Naive thymus-derived CD4-positive, alpha-beta T cell (primary cell): ENCODE measurements at places on chromosomes 13 and 19.

- DNase-seq = no peak
Observed at GRCh38 chr13:76892488-76892887, 6.3 kb upstream of the KCTD12 start.

GRCh38 chr19:590750-591098 lies 1.0 kb downstream of the HCN2 start:
- DNase-seq = no peak

GRCh38 chr13:99422586-99423220 lies 78.6 kb upstream of the TM9SF2 start:
- DNase-seq = no peak

DNA sequence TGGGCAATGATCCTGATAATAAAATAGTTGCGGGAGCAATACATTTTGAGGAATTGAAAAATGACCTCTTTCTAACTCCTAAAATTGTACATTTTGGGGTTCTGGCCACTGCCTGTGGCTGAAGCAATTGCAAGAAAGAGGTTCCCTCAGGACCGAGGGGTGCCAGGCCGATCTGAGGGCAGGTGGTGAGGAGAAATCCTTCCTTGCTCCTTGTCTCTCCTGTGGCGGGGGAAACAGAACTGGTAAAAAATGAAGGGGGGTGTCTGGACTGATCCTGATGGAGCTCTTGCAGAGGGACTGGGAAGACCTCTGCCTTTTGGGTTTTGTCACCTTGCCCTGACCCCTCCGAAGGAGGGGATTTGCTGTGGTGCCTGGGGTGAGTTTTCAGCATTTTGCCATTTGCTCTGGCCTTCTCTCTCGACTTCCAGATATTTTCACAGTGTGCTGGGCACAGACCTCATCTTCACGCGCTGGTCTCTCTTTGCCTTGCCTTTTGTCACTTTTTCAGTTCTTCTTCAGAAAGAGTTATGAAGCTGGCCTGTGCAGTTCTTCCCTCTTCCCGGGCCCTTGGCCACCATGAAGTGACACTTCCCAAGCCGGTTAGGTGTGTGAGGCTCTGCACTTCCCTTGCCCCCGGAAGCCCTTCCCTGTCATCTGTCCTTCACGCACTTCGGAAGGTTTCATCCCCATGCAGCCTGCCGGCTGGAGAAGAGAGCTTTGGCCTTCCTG lies 22.2 kb downstream of the NFIX start:
- DNase-seq = no peak

DNA sequence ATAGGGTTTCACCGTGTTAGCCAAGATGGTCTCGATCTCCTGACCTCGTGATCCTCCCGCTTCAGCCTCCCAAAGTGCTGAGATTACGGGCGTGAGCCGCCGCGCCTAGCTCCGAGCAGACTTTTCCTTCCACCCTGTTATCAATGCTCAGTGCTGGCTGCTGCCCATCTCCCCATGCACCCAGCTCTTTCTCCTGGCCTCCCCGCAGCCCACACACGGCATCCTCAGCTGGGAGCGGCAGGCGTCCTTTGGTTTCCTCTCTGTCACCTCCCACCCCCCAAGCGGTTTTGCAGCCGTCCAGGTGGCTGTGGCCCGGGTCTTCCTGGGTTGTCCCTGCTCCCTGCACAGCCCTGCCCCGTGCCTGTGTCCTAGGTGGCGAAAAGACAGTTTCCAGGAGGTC lies 12.1 kb downstream of the PRR22 start:
- DNase-seq = no peak

GRCh38 chr19:49201042-49201441 lies 43.5 kb downstream of the TRPM4 start:
- DNase-seq = no peak

GRCh38 chr19:19032420-19033175 lies 719 bp downstream of the SUGP2 start:
- peak; percentile 86 for DNase-seq

DNA sequence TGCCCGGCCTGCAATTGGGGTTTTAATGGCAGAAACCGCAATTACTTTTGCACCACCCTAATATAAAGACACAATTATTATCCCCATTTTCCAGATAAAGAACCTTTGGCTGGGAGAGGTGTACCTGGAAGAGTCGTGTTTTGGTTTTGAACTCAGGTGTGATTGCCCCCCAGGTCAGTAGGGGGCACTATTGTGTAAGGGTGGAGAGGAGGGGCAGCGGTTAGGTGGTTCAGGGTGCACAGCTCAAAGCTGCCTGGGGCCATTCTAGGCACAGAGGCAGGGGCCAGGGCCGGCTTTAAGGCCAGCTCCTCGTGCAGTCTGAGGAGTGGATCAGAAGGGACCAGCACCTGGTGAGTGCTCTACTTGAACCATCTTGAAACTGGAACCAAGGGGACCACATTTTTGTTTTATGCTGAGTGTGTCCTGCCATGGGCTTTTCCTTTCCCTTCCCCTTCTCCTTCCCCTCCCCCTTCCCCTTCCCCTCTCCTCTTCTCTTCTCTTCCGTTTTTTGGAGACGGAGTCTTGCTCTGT lies 5.8 kb upstream of the FCGRT start:
- DNase-seq = peak; percentile 78
